NCI-H1048 (cell line): ENCODE measurements at places on chromosomes 7 and 10.

DNA sequence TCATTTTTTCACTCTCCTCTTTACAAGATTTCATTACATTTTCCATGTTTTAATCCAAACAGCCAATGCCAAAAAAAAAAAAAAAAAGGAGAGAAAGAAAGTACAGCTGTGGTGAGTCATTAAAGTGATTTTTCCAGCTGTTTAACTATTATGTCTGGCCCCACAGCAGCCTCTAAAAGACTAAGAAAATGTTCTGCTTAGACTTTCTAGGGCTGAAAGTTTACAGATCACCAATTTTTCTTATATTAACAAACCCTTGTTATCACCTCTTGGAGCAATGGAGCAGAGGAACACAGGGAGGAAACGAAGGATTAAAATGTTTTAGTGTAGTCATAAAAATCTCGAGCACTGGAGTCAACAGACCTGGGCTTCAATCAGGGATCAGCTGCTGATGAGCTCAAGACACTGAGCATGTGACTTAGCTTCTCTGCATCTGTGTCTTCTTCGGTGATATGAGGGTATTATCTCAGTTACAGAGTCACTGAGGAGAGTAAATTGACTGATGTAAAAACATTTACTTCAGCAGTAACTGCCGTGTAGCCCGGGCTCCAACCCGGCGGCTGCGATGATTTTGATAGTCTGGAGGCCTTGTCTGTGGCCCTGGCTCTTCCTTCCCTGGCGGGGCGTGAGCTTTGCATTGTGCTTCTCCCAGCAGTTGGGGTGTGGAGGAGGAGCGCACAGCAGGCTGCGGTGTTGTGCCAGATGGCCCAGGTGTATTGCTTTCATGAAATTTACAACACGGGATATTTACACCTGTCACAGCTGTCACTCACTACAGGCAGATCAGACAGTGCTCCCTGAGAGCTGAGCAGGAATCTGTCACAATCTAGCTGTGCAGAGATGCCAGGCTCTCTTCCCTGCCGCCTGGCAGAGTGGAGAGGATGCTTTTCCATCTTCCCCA, 298.3 kb upstream of the FZD8 start:
- DNase-seq = no peak

- DNase-seq = no peak
Measured at GRCh38 chr7:112411186-112411795, 39.0 kb upstream of the IFRD1 start.

DNA sequence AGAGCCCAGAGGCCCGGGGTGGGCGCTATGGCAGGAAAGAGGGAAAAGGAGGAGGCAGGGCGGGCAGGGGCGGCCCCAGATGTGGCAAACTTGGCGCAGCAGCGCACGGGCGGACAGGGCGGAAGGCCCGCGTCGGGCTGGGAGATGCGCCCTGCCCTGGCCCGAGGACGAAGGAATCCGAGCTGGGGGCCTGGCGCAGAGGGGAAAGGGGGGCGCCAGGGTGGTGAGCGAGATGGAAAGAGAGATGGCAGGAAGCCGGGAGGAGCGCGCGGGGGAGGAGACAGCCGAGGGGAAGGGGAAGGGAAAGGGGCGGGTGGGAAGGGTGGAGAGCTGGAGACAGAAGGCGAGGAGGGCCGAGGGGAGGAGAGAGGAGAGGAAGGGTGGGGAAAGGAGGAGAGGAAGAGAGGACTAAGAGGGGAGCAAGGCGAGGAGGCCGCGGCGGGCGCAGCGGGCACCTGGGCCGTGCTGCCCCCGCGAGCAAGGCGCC, at the start of gene MARVELD1:
TSS of gene MARVELD1 (plus strand) at position 392 of the 487 bp plus-strand sequence. CDS start 147 bp downstream, outside the sequence.
- no peak for DNase-seq

GRCh38 chr7:151472644-151473380, 32.9 kb upstream of the CRYGN start:
- no peak for DNase-seq

- DNase-seq = no peak
Measured at GRCh38 chr7:130273081-130273932, 6.6 kb downstream of the CPA2 start.

DNA sequence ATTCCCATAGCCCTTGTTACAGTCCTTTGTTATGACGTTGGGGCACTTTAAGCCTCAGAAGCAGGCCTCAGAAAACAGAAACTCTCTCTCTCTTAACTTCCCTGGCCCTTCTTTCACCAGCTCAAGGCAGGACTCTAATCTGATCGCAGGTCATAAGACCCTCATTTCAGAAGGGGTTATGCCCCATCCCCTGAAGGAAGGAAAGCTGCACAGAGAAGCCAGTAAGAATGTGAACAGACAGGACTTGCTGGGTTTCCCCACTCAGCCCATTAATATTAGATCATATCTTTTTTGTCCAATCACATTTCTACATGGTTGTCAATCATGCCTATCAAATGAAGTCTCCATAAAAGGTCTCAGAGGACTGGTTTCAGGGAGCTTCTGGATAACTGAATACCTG, 49.3 kb upstream of the PHF14 start:
- no peak for DNase-seq

DNA sequence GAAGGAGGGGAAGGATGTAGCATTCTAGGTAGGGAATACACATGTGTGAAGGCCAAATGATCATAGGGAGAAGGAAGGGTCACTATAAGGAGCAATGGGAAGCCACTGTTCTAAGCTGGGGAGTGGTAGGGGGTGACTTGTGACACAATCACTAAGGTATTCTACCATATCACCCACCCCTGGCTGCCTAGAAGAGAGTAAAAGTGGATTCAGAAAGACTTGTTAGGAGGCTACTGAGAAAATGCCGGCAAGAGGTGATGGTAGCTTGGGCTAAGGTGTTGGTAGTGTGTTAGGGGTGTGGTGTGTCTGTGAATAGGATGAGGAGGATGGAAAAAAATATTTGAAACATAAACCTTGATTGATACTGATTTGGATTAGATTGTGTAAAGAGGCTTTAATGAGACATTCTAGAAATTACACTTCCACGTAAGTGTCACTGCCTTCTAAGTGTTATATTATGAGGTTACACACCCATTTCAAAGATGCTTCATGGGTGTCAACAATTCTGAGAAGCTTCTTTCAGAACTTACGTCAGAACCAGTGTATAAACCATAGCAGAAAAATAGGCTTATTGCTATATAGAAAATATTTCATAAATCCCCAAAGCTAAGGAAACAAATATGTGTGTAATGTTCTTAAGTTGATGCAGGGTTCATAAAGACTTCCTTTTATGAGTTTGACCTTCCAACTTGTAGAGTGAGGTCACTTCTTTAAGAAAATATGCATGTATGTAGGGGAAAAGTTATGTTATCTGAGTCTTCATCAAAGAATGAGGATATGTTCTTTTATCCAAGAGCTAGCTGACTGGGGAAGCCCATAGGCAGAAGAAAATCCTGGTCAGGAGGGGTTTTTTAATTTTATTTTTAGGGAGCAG, 5.6 kb upstream of the BPGM start:
- no peak for DNase-seq

- DNase-seq = no peak
Measured at GRCh38 chr10:133309720-133310398, 1.1 kb downstream of the ZNF511 start.

- DNase-seq = peak; percentile 93
Measured at GRCh38 chr7:73623798-73624668, at the start of gene MLXIPL. TSS of gene MLXIPL (minus strand) at chr7:73624522. CDS start at chr7:73624492, 30 bp downstream.

GRCh38 chr10:77027576-77027975, 610.0 kb downstream of the KCNMA1 start:
- no peak for DNase-seq

GRCh38 chr10:24642921-24643678, 80.6 kb downstream of the ARHGAP21 start:
- peak; percentile 49 for DNase-seq

GRCh38 chr10:119997429-119997828, 104.9 kb downstream of the SEC23IP start:
- no peak for DNase-seq

DNA sequence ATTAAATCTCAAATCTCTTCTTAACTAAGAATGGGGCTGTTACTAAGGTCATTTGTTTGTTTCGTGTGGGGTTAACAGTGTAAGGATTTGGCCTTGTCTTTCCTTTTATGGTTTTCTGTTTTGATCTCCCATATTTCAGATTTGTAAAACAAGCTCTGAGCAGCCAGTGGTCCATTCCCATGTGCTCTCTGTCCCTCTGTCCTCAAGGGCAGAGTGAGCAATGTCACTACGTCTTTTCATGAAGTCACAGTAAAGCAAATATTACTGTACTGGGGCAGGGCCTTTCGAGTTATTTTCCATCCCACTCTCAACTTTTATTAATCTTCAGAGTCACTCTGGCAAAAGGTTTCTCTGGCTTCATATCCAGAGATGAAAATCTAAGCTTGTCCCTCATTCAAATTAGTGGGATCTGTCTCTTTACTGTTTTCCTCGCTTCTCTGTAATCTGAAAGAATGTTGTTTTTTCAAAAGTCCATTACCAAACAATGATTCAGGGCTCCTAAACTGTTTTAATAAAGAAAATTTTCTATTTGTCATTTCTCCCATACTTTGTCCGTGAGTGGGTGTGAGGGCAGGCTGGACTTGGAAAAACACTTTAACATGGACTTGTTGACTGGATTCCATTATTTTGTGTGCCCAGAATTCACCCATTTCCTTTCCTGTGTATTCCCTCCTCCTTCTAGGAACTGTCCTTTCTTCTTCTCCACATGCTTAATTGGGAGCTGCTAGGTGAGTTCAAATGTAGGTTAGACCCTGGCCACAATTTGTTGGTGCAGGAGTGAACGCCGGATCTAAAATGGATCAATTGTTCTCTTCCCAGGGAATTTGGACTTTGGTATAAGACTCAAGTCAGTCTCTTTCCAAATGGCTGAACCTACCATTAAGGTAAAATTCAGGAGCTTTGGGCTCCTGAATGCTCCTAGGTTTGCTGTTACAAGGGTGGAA, 42.1 kb upstream of the NAMPT start:
- DNase-seq = no peak

DNA sequence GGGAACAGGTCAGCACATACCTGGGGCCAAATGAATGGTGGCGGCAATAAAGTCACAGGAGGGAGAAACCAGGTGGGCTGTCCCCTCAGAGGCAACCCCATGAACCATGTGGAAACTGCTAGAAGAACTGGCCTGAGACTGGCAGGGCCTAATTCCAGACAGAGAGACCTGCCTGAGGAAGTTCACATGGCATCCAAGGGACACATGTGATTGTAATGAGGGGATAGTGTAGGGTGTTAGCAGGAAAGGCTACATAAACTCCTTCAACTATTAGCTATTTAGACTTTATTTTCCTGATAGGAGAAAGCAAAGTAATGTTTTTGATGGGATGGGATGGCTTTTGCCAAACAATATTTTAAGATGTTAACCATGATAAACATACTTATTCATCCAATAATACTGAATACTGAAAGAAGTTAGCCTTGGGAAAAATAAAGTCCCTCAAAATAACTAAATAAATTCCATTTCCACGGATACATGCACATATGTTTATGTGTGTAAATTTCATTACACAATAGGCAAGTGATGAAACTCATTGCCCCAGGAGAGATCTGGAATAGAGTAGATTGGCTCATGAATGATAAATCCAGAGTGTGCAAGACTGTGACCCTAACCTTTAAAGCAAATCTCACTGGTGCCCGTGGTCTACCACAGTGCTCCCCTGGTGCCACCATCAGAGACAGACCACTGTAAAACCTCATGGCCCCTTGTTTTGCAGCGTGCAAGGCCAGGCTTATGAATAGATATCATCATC, 137.0 kb downstream of the NRF1 start:
- no peak for DNase-seq

- DNase-seq = no peak
Measured at GRCh38 chr7:73539709-73540108, 17.6 kb upstream of the BAZ1B start.

GRCh38 chr10:123068087-123068853, 59.5 kb downstream of the ACADSB start:
- no peak for DNase-seq

- DNase-seq = no peak
Measured at GRCh38 chr10:7626283-7626682, 40.5 kb downstream of the ITIH5 start.

GRCh38 chr7:129807863-129808262, 144.9 kb downstream of the UBE2H start:
- no peak for DNase-seq

- DNase-seq = no peak
Measured at GRCh38 chr10:132335189-132336063, 3.4 kb downstream of the LRRC27 start.

DNA sequence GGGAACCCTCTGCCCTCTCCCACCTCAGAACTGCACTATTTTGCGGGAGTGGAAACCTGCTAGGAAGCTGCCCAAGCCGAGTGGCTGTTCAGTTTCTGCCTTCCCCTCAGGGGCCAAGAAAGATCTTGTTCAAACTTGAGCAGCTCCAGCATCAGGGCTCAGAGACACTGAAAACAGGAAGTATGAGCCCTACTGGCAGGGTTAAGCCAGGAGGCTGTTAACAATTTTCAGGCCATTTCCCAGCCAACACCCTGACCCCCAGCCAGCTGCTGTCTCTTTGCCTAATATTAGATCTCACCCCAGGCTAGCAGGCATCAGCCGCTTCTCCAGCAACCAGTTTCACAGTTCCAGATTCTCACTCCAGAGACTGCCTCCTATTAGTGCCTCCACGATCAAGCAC, 9.2 kb downstream of the PLAU start:
- no peak for DNase-seq

- no peak for DNase-seq
Measured at GRCh38 chr10:84398696-84399095, 70.3 kb downstream of the CCSER2 start.

DNA sequence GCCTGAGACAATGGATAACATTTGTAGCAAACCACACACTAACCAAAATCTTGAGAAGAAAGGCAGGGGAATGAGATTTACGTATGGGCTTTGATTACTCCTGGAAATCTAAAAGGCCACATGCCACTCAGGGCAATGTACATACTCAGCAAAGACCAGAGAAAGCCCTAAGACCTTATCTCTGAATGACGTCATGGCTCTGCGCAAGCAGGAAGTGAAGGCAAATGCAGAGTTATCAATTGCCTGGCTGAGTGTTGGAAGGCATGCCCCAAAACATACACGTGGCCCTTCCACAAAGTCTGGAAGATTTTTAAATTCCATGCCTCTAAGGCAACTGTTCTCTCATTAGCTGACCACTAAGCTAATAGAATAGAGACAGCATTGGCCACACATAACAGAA, 90.9 kb upstream of the NRBF2 start:
- DNase-seq = no peak

- DNase-seq = no peak
Measured at GRCh38 chr7:131194070-131194865, 133.4 kb upstream of the MKLN1 start.

DNA sequence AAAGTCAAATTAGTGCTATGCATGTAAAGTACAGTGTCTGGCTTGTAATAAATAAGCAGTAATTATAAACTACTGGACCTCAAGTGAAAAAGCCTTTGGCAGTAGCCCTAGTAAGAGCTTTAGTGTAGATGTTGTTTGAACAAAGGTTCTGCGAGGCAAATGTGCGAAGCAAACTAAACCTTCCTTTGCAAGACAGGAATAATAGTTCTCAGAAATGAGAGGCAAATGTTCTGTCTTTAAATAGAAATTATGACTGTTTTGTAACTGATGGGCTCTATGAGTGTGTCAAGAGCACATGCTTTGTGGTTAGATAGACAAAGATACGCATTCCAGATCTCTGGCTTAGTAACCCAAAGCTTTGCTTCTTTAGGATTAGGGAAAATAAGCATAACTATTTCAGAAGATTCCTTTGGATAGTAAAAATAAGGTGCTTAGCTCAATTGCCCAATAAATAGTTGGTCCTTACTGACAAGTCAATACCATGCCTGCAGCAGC, 169.2 kb upstream of the CDC14C start:
- no peak for DNase-seq
